ENCODE measurements at places on chromosomes 13 and 19.

GRCh38 chr13:91659256-91660075 lies 261.0 kb downstream of the GPC5 start:
- no peak for DNase-seq

DNA sequence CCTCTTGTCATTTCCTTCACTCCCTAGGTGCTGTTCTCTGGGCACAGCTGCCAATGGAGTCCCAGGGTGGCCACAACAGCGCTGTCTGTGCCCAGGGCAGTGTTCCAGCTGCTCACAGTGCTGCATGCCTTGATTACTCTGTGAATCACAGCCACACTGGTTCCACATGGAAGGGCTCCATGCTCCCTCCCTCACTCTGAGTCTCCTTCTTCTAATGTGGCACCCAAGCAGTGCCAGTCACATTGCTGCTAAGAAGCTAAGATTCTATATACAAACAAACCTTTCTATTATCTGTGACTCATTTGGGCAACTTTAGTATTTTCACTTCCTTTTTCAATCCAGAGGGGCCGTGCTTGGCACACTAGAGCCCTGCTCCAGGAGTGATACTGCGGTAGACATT lies 248.7 kb downstream of the TDRD3 start:
- DNase-seq: no peak

GRCh38 chr13:47478985-47479384 lies 522.1 kb downstream of the SUCLA2 start:
- DNase-seq: no peak

DNA sequence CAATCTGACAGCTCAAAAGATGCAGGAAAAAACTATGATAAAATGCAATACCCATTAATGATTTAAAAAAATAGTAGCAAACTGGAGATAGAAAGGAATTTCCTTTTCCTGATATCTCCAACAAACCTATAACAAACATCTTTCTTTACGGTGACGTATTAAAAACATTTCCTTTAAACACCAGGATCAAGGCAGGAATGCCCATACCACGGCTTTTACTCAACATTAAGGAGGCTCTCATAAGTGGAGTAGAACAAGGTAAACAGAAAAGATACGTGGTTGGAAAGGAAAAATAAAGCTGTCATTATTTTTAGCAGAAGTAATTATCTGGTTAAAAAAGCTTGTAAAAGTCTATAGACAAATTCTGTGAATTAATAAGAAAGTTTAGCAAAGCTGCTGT lies 61.1 kb downstream of the MIPEP start:
- no peak for DNase-seq

- no peak for DNase-seq
These were observed 70.2 kb downstream of the SPACA7 start for GRCh38 chr13:112446347-112446861.

- DNase-seq: peak; percentile 11
These were observed 9.0 kb downstream of the FPR3 start for GRCh38 chr19:51803967-51804366.

DNA sequence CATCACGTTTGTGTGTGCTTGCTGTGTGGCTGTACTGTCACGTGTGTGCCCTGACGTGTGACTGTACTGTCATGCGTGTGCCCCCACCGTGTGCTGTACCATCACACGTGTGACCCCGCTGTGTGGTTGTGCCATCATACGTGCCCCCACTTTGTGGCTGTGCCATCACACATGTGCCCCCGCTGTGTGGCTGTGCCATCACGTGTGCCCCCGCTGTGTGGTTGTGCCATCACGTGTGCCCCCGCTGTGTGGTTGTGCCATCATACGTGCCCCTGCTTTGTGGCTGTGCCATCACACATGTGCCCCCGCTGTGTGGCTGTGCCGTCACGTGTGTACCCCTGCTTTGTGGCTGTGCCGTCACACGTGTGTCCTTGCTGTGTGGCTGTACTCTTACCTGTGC lies 25.7 kb downstream of the TFDP1 start:
- DNase-seq: no peak

DNA sequence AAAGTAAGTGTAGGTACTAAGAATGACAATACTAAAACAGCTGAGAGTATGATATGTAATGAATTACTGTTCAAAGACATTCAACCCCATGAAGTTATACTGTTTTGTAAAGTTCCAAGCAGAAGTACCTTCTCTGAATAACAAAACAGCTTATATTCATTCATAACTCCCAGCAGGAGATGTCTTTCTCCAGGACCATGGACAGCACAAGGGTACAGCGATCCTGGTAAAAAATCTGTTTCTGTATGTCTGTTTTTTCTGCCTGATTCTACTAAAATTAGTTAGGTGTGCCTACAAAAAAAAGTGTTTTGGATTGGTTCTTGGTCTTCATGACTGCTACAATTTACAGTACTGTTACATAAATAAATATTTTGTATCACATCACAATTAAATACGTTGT lies 172.5 kb upstream of the SLITRK5 start:
- no peak for DNase-seq

- DNase-seq: no peak
These were observed 135.8 kb upstream of the KLF12 start for GRCh38 chr13:74270018-74270417.

- no peak for DNase-seq
These were observed 963.1 kb downstream of the EFNB2 start for GRCh38 chr13:105572401-105572800.

DNA sequence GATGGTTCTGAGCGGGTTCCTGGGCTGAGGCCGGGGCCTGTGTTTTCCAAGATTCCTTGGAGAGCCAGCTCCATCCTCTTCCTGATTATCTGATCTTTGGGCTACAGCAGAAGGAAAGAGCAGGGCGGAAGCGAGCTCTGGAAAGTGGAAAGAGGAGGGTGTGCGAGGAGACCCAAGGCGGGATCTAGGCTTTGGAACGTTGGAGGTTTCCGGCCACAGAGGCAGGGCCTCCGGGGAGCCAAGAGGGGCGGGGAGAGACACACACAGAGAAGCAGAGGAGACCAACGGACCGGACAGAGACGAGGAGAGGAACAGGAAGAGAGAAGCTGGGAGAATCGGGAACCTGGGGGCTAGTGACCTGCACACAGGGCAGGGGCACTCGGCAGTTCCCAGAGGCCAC lies at the start of gene CLEC11A:
Gene CLEC11A (plus strand): TSS at position 296 of the 400 bp plus-strand sequence. CDS start 162 bp downstream, outside the sequence.
- DNase-seq: no peak

Measured in midbrain (tissue), 1 donor.